ENCODE measurements at places on chromosomes 12 and 14.
A peak's percentile ranks its signal among the peaks of the same experiment; 100 is the strongest.

DNA sequence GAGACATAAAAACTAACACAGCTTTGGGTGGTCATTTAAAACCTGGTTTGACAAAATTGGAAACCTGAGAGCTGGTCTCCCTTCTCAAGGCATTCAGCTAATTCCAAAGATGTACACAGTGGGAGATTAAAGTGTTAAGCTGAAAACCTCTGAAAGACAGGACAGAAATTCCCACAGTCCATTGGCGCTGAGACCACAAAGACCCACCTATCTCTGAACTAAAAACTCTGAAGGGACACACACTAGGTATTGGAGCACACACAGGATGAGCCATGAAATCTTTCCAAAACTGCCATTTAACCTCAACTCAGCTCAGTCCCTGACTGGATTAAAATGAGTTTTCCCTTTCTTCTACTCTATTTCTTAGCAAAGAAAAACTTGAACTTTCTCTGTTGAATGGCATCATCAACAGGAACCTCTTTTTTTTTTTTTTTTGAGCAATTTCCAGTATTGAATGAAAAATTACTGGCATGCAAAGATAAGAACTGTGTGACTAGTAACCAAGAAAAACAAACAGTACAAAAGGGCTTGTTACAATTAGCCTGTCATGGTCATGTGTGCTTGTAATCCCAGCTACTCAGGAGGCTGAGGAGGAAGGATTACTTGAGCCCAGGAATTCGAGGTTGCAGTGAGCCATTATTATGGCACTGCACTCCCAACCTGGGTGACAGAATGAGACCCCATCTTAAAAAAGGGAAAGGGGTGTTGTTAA, 82.4 kb downstream of the IPO8 start:
- DNase-seq = no peak

DNA sequence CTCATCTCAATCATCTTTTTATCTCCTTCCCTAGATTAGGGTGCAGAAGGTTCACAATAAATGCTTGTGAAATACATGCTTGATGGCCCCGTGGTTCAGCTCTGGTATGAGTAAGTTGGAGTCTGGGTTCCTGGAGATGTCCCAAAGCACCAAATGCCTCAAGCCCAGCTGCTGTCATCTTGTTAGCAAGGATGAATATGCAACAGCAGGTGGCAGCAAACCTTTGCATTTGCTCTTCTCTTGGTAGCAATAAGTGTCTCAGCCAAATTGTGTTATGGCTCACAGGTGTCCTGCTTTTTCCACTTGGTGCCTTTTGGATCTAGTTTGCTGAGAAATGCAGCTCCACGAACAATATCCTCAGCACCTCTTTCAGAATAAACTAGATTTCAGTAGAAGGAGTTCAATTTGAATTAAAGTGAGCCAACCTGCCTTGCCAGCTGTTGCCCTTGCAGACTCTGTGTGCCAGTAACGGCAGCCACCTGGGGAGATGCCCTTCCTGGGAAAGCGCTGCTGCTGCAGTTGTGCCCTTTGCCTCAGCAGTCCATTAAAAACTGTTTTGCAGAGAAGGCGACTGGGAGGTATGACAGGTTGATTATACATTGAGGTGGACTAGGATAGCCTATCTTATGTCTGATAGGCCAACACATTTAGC, 417.3 kb downstream of the SNAPC1 start:
- peak; percentile 47 for DNase-seq

GRCh38 chr14:61343991-61344405, 22.6 kb downstream of the PRKCH start:
- no peak for DNase-seq

- no peak for DNase-seq
These were observed 142.5 kb downstream of the SYNE2 start for GRCh38 chr14:63995285-63995684.

Measured in KBM-7 (cell line).